ENCODE measurements at places on chromosomes 2 and 18. TPM values are rescaled to one million over a fixed set of nuclear protein-coding genes. Genes with fewer than 3 reads are reported as not detected.

- DNase-seq = no peak
Observed at GRCh38 chr2:151670346-151670745, 63.9 kb downstream of the NEB start.

Gene UGT1A5
- total RNA-seq = not detected

DNA sequence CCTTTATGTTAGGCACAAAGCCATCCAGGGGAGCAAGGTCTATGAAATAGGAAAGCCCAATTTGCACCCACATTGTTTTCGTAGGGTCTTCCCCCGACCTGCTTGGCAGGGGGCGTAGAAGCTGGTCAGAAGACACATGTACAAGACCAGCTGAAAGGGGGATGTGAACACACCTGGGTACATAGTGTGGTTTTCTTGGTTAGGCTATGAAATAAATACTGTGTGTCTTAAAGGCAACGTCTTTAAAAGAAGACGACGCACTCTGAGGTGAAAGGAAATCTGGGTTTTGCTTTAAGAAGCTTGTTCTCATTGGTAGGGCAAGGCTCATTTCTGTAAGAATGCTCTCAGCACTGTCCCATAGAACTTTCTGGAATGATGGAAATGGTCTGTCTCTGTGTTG, 60.0 kb upstream of the KLF7 start:
- no peak for DNase-seq

- DNase-seq = no peak
Observed at GRCh38 chr2:128801576-128801975, 482.9 kb upstream of the HS6ST1 start.

- DNase-seq = no peak
Observed at GRCh38 chr2:231256494-231256893, 58.1 kb downstream of the ARMC9 start.

DNA sequence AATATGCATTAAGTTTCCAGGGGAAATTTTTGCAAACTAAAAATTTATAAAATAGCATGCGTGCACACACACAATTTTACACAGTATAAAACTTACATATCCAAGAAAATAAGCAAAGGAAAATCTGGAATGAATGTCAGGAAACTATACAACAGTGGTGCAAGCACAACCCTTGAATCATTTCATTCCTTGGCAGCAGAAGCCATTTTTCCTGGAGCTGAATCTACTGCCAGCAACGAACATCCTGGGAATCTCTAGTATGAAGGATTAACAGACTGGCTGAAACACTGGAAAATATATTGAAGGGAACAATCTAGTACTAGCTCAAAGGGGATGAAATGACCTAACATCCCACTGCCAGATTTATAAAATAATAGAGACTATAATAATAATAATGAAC, 235.3 kb downstream of the DYM start:
- DNase-seq = no peak

Gene NGEF
- total RNA-seq = not detected

Data from hematopoietic multipotent progenitor cell (in vitro differentiated cells).